ENCODE measurements at places on chromosomes 7 and 10.

DNA sequence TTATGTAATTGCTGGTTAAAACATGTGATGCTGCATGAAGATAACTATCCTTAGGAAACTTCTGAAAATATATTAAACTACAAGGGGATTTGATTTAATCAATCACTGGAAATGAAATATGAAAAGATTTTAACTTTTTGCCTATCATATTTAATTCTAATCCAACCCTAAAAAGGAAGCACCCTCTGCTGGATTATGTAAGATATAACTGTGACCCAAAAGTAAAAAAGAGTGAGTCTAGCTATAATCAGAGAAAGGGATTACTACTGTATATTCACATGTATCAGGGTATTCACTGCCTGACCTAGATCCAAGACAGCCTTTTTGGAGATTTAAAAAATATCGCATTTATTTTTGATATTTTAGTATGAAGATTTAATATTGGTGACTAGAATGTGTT lies 295.5 kb downstream of the MDFIC start:
- no peak for DNase-seq

- no peak for DNase-seq
Measured at GRCh38 chr10:9807846-9808245, 1209.8 kb upstream of the CELF2 start.

GRCh38 chr10:70927189-70927943 lies 39.0 kb upstream of the PCBD1 start:
- no peak for DNase-seq

GRCh38 chr7:91566402-91566732 lies 302.1 kb downstream of the FZD1 start:
- DNase-seq: no peak

DNA sequence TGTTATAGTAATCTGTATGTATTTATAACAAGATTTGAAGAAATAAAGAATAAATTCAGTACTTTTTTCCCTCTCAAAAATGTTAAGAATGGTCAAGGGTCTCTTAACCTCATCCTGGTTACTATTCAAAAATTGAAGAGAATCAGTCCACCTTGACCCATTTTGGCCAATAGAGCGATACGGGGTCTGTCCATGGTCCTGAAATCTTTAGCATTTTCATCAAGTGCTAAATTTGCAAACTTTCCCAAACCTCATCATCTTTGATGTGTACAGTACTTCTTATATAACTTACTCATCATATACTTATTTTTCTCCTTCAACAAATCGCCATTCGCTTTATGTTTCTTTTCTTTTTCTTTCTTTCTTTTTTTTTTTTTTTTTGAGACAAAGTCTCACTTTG lies 23.6 kb downstream of the TMEM178B start:
- DNase-seq: no peak

- DNase-seq: no peak
Measured at GRCh38 chr7:22855049-22855392, 32.4 kb upstream of the TOMM7 start.

DNA sequence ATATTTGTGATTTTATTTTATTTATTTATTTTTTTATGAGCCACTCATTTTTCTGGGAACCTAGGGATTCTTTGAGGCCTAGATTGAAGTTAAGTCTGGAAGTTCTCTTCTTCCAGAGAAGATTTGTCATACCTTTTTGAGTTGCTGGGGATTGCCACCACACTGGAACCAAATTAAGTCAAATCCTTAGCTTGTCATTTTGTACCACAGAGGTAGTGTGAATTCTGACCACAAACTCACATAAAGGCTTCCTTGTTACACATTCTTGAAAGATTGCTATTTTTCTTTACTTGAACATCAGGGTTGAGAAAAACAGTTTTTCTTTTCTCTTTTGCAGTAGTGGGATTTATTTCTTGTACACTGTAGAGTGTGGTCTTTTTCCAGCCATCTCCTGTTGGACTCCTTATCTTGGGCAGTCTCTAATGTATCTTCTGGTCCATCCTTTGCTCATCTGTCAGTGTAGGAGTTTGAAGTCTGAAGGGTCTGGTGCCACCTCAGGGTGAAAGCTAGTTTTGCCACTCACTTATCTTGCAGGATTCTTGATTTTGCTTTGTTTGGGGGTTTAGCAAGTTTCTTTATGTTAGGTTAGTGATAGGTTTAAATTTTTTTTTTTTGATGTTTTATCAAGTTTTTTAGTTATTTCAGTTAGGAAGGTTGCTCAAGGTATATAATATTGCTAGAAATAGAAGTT lies 24.8 kb downstream of the PCBD1 start:
- no peak for DNase-seq

DNA sequence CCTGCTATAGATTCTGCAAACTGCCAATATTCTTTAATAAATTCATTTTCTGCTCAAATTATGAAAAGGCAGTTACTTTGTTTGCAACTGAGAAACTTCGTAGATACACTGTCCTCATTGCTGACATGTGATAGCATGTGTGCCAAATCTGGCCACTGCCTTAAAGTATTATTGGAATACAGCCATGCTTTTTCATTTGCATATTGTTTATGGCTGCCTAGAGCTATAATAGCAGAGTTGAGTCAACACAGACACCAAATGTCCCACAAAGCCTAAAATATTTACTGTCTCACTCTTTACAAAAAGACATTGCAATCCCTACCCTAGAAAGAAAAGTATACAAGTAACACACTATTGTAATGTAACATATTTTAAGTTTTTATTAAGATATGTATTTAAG lies 647.4 kb downstream of the XPNPEP1 start:
- no peak for DNase-seq

DNA sequence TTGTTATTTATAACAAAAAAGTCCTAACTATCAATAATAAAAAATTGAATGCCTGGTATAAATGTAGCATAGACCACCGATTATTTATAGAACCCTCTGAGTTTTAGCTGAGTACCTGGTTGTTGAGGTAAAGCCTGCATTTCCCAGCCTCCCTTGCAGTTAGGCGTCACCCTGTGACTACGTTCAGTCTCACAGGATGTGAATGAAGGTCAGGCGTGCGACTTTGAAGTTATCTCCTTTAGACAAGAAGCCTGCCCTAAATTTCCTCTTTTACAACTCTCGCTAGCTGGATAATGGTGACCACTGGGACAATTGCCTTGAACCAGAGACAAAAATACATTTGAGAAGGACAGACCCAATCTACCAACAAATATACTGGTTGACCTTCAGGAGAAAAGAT lies 67.5 kb upstream of the TES start:
- no peak for DNase-seq

- no peak for DNase-seq
Measured at GRCh38 chr10:47452495-47453140, 31.3 kb downstream of the ANXA8 start.

DNA sequence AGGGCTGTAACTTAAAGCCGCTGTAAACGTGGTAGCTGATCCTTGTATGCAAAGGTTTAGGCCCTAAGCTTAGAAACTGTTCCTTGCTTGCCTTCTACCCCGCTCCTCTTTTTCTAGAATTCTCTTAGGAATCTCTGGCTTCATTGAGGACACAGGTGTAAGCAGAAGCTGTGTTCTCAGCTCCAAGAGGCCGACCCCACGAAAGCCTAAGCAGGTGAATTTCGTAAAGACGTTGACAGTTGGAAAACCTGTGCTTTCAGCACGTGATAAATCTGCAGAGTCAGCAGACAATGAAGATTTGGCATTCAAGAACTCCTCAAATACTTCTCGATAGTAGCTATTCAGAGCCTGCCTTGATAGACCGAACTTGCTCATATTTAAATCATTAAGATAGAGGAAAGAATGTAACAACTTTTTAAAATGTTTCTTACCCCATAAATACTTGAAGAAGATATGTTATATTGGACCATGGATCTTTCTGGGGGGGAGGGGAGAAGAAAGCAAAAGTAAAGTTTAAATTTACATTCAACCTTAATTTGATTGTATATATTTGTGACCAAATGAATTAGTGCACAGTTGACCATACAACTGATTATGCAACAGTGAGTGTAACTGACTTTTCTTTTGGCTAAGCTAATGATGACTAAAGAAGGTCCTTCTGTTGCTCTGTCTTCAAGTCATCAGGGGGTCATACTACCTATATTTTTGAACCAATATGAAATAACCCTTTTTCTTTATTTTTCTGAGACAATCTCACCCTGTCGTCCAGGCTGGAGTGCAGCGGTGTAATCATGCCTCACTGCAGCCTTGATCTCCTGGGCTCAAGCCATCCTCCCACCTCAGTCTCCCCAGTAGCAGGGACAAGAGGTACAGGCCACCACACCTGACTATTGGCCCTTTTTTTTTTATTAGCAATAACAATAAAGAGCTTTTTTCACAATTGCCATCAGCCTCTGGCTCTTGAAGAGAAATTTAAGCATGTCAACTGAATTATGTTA lies 1.2 kb upstream of the GDI2 start:
- DNase-seq: no peak

DNA sequence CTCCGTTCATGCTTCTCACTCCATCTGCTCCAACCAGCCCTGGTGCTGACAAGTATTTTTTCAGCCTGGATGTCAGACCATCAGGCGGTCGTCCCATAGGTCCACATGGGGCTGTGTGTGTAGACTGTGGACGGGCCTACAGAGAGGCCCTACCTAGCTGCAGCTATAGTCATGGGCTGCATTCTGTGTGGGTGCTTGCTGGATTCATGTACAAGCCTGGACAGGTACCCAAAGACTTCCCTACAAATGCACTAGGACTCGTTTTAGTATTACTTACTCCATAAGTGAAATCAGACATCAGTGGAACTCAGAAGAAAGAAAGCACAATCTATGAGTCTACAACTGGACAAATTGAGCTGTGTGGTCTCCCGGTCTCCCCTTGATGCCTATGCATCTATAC lies 146.8 kb downstream of the PKD1L1 start:
- DNase-seq: no peak

DNA sequence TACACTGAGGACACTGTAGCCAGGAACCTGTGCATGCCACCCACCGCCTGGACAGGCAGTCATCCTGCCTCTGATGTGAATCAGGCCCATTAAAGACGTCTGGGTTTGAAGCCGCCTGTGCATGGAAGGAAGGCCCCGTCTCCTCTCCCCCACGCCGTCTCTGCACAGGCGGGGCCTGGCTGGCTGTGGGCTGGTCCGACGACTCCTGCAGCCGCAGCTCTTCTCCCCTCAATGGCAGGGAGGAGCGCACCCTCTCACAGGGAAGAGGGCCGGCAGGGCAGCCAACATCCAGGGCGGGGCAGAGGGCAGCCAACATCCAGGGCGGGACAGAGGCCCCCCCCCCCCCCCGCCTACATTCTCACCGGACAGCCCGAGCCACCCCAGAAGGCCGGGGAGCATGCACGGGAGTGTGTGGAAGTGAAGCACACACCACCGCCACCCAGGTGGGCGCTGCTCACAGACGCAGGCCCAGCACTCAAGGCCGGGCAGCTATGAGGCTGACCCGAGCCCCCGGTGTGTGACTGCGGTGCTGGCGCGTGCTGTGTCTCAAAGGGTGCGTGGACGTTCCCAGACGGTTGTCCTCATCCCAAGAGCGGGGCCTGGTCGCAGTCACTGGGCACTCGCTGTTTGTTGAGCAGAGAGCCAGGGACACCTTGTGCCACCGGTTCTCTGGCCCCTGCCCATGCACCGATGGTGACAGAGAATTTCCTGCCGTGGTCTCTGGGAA lies 19.1 kb downstream of the DPYSL4 start:
- DNase-seq: no peak

GRCh38 chr7:44213877-44214388 lies 13.2 kb downstream of the YKT6 start:
- no peak for DNase-seq

GRCh38 chr7:83613232-83613631 lies 35.7 kb downstream of the SEMA3E start:
- DNase-seq: no peak

GRCh38 chr7:157693071-157693520 lies 356.3 kb downstream of the DNAJB6 start:
- DNase-seq: no peak

DNA sequence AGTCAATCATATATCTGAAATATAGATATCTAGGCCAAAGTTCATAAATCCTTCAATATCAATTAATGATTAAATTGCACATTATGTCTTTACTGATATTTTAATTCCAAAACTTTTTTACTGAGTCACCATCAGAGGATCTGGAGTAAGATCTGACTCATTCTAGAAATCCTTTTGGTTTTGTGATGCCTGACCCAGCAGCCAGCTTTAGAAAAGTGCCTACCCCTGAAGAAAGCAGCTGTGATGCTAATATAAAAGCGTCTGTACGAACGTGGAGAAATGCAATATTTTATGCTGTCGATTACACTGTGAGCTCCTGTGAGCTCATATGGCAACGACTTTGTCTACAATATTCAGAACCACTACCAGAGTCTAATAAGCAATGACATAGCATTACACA lies 142.5 kb upstream of the LRRTM3 start:
- DNase-seq: no peak

GRCh38 chr7:30032310-30033125 lies 4.3 kb downstream of the PLEKHA8 start:
- DNase-seq: no peak

GRCh38 chr7:127976056-127976737 lies 55.0 kb downstream of the LRRC4 start:
- DNase-seq: no peak

GRCh38 chr10:9781666-9782065 lies 1236.0 kb upstream of the CELF2 start:
- no peak for DNase-seq

DNA sequence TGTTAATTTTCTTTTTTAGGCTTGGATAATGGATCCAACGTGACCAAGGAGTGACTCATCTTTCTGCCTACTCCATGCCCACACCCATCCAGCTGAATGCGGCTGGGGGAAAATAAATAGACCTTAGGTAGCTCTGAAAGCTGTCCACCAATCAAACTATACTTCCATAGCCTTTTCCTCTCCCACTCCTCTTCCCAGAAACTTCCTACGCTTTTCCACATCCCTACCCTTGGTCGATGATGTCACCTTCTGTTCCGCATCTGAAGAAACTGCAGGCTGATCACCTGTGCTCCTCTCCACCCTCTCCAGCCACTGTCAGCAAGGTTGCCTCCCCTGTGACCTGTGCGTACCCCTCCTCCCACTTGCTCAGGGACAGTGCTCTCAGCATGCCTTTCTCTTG lies 359.8 kb upstream of the KLF6 start:
- DNase-seq: no peak

DNA sequence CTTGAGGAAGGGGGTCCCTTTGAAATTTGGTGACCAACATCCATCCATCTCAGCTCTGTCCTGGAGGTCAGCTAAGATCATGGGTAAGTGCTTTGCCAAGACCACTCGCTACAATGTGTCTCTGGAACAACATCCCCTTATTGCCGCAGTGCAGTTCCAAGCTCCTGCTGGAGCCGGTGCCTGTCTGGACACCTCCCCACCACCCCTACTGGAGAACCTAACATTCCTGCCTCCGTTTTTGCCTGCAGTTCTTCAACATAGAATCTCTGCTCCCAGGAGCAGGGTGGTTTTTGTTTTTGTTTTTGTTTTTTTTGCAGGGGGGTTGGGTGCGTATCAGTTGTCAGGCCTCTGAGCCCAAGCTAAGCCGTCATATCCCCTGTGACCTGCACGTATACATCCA lies 51.2 kb upstream of the FXYD4 start:
- DNase-seq: no peak

DNA sequence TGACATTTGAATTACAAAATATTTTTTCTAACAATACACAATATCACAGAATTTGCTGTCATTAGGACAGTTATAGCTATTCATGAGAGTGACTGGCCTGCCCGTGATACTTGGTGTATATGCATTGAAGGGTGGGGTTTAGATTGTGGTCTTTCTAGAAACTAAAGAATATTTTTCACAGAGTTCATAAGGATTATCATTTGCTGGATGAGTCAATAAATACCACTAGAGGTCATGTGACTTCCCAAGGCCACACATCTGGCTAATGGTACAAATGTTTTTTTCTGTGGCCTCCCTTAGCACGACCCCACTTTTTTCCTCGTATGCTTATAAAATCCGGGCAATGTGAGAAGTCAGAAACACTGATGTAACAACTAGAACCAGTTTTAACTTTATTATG lies 5.2 kb downstream of the OPTN start:
- DNase-seq: no peak

Measured in T-helper 2 cell treated with Interferon-gamma antibody and Interleukin-4, amounts not matched to agents 5 μg/mL and 100 μg/mL, for 36 hours (primary cell).